NCI-H1436 treated with DMSO at 0.1 percent for 48 hours (cell line): ENCODE measurements at places on chromosomes 3 and 15.

DNA sequence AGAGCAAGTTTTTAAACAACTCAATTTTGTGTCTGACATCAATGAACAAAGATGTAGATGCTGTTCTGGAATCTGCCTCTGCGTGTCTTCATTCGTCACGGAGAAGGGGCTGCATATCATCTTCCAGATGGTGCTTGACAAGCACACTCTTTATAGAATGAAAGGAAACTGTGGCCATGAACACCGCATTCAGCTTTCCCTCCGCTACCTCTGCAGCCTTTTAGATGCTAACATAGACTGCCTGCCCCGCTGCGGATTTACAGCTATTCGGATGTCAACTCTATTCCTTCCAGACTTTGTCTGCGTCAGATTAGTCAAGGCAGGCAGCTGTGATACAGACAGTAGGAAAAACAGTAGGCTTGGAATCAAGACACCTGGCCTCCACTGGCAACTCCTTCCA, 232.9 kb downstream of the TJP1 start:
- no peak for DNase-seq

- DNase-seq, result no peak
Observed at GRCh38 chr15:72173864-72174550, 23.6 kb downstream of the GRAMD2A start.

DNA sequence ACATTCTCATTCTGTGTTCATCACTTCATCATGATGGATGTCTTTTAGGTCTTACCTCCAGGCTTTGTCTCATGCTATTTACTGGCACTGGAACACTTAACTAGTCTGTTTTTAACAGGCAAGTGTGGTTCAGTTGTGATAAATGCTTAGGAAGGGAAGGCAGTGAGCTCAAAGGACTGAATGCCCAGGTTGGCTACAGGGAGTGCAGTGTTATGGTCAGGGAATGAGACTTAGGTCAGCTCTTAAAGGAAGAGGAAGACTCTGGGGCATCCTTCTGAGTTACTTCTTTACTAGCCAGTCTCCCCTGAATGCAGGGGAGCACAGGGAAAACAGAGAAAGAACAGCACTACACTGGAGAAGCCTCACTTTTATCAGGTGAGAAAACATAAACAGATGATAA, 72.6 kb downstream of the TGFBR2 start:
- no peak for DNase-seq

- no peak for DNase-seq
Observed at GRCh38 chr3:4897765-4898453, 81.3 kb upstream of the BHLHE40 start.

- no peak for DNase-seq
Observed at GRCh38 chr3:50612234-50612882, 784 bp upstream of the CISH start.

DNA sequence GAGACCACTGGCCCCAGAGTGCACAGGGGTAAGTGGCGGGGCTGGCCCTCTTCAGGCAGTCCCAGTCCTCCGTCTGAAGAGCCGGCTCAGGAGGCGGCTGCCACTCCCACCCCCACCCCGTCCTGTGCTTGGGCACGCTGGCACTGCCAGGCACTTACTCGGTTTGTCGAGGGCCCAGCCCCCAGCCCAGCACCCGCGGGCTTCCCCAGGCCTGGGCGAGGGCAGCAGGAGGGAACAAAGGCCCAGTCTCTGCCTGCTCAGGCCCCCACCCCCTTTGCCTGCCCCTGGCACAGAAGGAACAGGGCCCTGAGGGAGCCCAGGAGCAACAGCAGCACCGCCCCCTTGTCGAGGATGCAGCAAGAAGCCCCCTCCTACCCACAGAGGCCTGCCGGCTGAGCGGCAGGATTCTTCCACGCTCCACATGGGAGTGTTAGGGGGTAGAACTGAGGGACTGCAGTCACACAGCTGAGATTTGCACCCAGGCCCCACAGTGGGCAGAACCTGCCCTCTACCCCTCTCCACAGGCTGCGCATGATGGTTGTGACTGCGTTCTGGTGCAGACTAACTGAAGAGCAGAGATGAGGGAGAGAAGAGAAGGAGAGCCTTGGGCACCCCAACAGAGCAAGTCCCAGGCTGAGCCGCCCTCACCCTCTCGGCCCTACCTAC, 8.9 kb downstream of the DUSP7 start:
- no peak for DNase-seq

GRCh38 chr3:4583416-4583815, 90.3 kb downstream of the ITPR1 start:
- no peak for DNase-seq

DNA sequence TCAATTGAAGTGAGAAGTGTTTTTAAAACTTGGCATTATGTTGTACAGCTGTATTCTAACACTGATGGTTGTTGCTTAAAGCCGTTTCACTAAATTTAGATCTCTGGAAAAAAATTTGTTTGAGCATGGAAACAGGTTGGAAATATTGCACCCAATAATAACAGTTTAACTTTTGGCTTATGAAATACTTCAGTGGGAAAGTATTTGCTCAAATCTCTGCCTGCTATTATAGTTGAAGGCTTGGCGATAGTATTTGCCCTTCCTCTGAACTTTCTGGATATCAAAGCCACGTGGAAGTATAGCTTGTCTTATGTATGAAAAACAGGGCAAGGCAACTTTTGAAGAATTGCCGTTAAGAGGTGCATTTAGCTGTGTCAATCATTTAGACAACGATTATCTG, 270.3 kb upstream of the LRRFIP2 start:
- no peak for DNase-seq

DNA sequence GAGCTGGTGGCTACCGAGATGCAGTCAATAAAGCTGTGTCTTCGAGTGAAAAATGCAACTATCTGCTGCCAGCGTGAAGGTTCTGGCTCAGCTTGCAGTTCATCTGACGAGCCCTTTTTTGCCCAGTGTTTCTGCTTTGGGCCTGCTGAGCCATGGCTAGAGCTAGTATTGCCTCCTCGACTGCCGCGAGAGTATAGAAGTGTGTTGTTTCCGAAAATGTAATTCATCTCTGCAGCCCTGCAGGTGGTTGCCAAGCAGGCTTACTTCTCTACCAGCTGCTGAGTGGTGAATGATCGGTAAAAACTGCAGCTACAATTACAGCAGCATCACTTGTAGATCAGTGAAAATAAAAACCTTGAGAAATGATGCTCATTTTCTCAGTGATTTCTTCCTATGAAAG, 114.8 kb downstream of the DLG1 start:
- no peak for DNase-seq

- no peak for DNase-seq
Observed at GRCh38 chr3:30886888-30887287, 7.6 kb downstream of the GADL1 start.
